Pons (tissue), 1 donor: ENCODE measurements at places on chromosomes 11 and 22.
A peak's percentile ranks its signal among the peaks of the same experiment; 100 is the strongest.

GRCh38 chr22:19984851-19985811 lies 31.5 kb downstream of the ARVCF start:
- no peak for DNase-seq

GRCh38 chr11:74720596-74721478 lies 10.4 kb downstream of the CHRDL2 start:
- peak; percentile 87 for DNase-seq

DNA sequence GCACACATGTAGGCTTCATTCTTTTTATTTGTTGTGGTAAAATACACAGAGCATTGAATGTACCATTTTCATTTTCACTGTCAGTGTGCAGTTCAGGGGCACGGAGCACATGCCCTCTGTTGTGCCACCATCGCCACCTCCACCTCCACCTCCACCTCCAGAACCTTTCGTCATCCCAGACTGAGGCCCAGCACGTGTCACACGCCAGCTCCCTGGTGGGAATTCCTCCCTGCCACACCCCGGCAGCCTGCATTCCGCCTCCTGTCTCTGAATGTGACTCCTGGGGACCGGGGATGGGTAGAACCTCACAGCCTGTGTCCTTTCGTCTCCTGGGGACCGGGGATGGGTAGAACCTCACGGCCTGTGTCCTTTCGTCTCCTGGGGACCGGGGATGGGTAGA lies 10.9 kb downstream of the GRAMD4 start:
- DNase-seq = no peak

DNA sequence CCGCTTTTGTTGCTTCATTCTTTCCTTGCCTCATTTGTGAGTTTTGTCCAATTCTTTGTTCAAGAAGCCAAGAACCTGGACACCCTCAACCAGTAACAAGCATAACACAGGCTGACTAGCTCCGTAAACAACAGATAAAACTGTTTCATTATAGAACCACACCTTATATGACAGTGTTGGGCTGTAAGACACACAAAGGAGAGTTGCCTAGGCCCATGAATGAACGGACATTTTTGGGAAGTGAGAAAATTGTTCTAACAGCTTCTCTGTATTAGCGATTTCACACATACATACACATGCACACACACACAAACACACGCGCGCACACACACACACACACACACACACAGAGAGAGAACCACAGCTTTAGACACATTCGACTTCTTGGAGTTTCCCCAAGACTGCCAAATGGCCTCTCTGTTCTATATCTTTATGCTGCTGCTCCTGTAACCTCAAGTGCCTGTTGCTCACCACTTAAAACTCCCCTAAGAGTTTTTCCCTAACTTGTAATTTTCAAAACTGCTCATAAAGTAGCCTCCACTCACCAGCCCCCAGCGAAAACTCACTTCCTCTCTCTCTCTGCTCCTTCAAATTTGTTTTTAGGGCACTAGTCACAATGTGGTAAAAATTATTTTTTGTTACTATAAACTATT lies 35.9 kb downstream of the CTSC start:
- DNase-seq = no peak

- no peak for DNase-seq
Measured at GRCh38 chr11:719214-720016, 13.4 kb downstream of the EPS8L2 start.

- no peak for DNase-seq
Measured at GRCh38 chr11:1026641-1027482, 9.7 kb downstream of the MUC6 start.

DNA sequence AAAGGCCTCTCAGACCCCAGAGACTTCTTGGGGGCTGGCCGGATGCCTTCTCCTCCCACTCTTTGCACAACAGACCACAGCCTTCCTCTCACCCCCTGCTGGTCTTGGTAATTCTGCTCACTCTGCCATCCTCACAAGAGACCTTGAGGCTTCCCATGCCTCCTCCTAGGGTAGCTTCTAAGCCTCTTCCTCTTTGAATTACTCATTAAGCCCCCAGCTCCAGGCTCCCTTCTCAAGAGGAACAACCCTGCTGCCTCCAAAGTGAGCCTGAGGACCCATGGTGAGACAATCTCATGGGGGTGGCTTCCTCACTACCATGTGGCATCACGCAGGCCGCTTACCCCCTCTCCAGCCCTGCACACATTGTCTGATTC lies 184.6 kb upstream of the SYT13 start:
- DNase-seq = no peak

DNA sequence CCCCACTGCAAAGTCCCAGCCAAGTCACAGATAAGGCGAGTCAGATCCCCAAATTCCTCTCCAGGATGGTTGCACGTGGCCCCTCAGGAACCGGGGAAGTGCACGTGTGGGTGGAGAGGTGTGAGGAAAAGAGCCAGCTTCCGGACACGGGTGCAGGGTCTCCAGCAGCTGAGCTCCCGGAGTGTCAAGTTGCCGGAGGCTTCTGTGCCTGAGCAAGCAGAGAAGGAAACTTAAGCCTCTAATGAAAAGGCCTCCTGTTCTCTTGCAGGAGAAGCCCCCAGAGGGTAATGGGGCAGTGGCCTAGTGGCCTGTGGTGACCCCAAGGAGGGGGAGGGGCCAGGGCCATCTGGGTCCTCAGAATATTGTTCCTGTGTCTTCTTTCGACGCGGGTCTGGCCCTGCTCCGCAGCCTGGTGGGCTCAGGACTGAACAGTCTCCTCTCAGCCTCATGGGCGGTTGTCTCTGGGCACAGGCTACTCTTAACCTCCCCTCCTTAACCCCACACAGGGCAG lies 147.9 kb downstream of the FEZ1 start:
- no peak for DNase-seq

GRCh38 chr11:129291546-129291945 lies 84.1 kb upstream of the BARX2 start:
- peak; percentile 95 for DNase-seq

DNA sequence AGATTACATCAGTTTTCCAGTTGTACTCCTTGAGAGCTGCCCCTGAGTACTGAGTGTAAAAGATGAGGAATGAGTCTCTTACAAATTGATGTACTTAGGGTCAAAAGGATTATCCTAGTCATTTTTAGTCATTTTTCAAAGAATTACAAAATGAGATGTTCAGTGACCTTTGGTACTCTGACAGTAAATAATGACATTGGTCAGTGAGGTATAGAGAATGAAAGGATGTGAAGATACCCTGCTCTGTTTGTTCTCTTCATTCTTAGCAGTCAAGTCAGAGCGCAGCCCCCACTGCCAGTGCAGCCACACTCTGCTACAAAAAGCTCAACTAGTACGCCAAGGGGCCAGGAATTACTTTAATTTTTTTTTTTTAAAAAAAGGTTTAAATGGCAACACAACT lies 4.1 kb upstream of the ESAM start:
- no peak for DNase-seq

DNA sequence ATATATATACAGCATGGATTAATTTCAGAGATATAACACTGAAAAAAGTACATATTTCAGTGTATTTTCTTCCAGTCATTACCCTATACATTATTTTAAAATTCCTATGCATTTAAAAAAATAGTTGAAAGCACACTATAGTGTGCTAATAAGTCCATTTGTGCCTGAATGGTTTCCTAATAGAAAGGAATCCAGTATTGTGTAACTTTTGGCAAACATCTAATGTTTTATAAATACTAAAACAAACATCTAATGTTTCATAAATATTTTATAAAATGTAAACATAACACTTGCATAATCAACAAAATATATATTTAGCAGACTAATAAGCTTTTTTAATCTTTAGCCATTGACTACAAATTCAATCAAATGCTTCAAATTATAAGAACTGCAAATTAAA lies 126.6 kb upstream of the FIBIN start:
- no peak for DNase-seq

DNA sequence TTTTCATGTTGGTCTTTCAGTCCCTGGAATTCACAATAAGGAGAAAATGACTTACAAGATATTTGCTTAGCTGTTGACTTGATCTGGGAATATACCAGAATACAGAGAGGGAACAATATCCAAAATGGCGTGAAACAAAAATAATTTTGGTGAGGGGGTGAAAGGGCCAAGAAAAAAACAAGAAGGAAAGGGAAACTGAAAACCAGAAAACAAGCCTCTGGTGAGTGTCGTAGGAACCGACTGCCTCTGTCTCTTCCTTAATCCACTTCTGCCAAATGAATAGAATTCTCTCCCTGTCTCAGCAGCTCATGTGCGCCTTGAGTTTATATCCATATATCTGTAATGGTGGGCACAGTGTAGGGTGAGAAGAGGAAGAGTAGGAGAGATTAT lies 367.6 kb downstream of the ETS1 start:
- DNase-seq = no peak

- no peak for DNase-seq
Measured at GRCh38 chr11:125075900-125076317, 12.8 kb downstream of the SLC37A2 start.

DNA sequence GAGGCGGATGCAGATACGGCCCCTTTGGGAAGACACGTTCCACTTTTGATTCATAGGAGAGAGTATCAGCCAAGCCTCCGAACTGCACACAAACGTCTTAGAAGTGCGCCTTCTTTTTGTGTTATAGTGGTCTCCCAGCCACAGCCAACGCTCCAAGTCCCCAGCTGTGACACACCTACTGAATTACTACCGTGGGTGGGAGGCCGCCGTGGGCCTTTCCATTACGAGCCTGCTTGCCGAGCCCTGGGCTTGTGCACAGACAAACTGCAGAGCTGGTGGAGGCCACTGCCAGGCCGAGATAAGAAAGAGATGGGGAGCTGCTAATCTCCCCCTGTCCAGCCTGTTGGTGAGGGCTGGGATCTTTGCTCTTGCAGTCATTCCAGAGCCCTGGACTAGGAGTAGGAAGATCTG lies 761 bp downstream of the HMBS start:
- DNase-seq = no peak

- peak; percentile 85 for DNase-seq
Measured at GRCh38 chr11:36156161-36156816, 132.9 kb downstream of the COMMD9 start.

- no peak for DNase-seq
Measured at GRCh38 chr22:22099194-22099486, 116.6 kb upstream of the TOP3B start.

GRCh38 chr11:121039971-121040613 lies 16.2 kb downstream of the TBCEL start:
- no peak for DNase-seq

- DNase-seq = peak; percentile 41
Measured at GRCh38 chr11:58640386-58641023, 18.0 kb downstream of the CNTF start.

DNA sequence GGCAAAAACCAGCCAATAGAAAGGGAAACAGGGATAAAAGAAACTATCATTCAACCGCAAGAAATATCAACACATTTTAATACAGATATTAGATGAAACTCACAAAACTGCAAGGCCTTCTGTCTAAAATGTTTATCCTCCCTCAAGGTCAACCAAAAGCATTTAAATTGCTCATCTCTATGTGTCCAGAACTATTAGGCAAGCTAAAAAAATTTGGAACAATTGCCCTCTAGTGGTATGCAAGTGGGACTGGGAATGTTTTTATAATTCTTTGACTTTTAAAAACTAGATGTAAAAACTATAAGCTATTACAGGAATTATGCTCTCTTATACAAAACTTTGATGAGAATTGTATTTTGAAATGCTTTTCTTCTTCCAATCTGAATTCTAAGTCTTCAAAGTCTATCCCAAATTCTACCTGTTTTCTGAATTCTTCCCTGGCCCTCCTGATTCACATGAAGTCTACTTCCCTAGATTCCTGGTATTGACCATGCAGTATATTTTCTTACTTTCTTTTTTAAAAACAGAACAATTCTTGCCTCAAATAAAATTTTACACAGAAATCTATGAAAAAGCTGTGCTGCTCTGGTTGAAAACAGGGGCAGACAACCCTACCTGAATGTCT lies 4.9 kb downstream of the CWC15 start:
- DNase-seq = peak; percentile 37

- DNase-seq = no peak
Measured at GRCh38 chr11:76782531-76783293, 444 bp upstream of the TSKU start.

DNA sequence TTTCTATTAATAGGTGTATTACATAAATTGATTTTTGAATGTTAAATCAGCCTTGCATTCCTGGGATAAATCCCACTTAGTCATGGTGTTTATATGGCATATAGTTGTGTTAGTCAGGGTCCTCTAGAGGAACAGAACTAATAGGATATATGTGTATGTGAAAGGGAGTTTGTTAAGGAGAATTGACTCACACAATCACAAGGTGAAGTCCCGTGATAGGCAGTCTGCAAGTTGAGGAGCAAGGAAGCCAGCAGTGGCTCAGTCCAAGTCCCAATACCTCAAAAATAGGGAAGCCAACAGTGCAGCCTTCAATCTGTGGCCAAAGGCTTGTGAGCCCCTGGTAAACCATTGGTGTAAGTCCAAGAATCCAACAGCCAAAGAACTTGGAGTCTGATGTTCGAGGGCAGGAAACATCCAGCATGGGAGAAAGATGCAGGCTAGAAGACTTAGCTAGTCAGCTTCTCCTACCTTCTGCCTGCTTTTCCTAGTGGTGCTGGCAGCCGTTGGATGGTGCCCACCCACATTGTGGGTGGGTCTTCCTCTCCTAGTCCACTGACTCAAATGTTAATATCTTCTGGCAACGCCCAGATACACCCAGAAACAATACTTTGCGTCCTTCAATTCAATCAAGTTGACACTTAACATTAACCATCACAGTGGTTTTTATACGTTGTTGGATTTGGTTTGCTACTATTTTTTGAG lies 12.9 kb downstream of the SFI1 start:
- no peak for DNase-seq

GRCh38 chr11:62409831-62410230 lies 9.0 kb upstream of the SCGB1A1 start:
- no peak for DNase-seq

- no peak for DNase-seq
Measured at GRCh38 chr22:27669798-27670599, 131.6 kb downstream of the MN1 start.

- DNase-seq = no peak
Measured at GRCh38 chr11:125165111-125165842, 726 bp downstream of the PKNOX2 start.
